ENCODE measurements at places on chromosomes 3 and 15.

DNA sequence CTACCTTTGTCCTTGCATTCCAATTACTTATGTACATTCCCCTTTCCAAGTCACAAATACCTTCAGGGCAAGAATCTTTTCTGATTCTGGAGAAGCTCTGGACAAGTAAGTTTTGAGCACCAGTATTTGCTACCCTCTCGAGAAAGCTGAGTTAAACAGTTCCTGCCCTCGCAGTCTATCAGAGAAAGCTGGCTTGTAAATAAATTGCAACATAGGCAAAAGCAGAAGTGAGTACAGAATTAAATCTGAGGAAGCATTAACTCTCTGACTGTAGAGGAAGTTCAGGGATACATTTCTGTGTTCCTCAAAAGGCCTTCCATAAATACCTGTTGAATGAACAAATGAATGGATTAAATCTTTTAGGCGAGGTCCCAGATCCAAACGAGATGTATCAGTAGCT is 1.2 kb downstream of the OSBPL11 start:
- no peak for DNase-seq

DNA sequence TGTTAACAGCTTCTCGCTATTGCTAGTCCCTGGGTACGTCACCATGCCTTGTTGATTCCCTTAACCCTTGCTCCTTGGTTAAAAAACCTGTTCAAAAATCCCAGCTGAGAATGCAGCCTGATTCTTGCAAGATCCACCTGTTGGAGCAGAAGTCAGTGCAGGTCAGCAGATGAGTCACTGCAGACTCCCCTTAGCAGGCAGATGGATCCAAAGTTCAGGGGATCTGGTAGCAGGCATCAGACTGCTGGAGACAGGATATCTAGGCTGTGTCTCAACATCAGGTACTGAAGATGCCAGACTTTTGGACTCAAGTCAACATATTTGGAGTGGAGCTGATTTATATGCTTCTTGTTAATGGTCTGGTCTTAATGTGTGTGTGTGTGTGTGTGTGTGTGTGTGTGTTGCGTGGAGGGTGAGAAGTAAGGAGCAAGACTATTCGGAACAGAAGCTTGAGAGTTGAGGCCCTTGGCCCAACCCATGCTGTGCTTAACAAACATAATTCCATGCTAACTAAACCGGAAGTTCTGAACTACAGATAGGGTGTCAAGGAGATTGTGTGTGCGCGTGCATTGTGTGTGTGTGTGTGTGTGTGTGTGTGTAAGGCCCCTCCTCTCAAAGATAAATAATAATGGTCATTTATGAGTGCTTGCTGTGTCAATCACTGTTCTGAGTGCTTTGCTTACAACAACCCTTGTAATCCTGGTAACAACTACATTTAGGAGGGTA is 1.0 kb upstream of the C3orf52 start:
- no peak for DNase-seq

GRCh38 chr3:50586763-50587070 is 17.4 kb downstream of the HEMK1 start:
- no peak for DNase-seq

GRCh38 chr3:8492744-8493511 is 8.7 kb upstream of the LMCD1 start:
- no peak for DNase-seq

DNA sequence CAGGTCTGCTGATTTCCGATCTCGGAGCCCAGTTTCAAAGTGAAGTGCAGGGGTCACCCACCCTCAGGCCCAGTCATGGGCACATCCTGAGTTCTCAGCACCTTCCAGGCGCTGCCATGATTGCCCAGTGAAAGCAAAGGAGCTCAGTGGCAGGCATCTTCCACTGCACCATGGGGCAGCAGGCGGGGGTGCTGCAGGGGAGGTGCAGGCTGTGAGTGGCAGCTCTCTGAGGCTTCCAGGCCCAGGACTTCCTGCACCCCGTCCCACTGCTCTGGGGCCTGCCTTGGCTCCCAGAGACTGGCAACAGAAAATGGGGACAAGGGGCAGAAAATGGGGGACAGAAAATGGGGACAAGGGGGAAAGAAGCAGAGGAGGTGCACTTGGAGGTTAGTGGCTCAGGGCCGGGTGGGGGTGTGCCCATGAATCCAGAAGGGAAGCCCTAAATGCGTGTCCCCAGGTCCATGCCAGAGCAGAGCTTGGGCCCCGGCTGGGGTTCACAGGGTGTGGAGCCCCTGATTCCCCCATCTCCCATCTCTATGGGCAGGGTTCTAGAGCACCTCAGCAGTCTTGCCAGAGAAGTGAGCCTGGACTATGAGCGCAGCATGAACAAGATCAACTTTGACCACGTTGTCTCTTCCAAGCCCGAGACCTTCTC is 28.0 kb downstream of the DNAH1 start:
- no peak for DNase-seq

GRCh38 chr3:36597422-36597821 is 166.9 kb downstream of the DCLK3 start:
- DNase-seq = no peak

DNA sequence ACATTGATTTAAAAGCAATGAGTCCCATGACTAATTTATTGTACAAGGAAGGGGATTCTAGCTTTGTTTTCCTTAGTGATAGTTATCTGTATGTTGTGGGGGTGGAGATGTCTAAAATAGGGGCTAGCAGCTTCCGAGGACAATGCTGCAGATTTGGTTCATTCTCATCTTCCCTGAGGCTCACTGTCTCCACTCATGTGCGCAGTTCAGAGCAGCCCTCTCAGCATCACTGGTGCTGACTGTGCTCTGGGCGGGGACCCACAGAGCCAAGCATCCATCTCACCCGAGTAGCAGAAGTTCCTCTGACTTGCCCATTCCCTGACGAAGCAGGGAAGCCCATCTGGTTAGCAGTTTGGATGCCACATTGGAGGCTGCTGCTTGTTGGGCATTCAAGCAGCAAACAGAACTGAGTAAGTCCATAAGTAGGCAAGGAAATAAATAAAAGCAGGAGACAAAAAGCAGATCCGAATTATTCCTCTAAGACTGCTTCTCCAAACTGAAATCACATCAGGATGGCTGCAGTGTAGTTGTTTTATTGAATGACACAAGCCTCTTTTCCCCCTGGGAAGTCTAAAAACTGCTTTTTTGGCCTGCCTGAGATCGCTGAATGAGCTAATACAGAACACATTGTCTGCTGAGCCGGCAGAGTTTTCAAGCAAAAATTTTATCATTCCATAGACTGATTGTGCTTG is 27.5 kb downstream of the RARB start:
- DNase-seq = no peak
